ENCODE measurements at places on chromosomes 2 and 18.

GRCh38 chr2:190674966-190675650, 26.2 kb downstream of the NAB1 start:
- no peak for DNase-seq

DNA sequence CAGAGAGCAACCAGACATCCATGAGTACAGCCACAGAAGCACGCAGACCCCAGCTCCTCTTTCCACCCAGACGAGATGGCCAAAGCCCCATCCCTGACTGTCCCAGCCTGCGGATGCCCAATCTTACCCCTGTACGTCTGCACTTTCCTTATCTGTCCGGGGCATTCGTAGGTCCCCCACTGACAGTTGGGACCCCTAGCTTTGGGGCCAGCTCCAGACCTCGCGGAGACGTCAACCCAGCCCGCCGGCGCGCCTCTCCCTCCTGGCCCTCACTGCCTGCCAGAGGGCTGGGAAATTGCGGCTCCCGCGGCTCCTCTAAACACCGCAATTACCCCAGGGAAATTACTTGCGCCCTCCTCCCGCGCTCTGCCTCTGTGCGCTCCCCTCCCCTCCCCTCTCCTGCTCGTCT, 2.3 kb downstream of the ECEL1 start:
- no peak for DNase-seq

- DNase-seq, result no peak
Observed at GRCh38 chr18:27185025-27185763, at the start of gene CHST9. Gene CHST9 (minus strand): TSS chr18:27185308. CDS start chr18:27142809, 42,499 bp downstream.

DNA sequence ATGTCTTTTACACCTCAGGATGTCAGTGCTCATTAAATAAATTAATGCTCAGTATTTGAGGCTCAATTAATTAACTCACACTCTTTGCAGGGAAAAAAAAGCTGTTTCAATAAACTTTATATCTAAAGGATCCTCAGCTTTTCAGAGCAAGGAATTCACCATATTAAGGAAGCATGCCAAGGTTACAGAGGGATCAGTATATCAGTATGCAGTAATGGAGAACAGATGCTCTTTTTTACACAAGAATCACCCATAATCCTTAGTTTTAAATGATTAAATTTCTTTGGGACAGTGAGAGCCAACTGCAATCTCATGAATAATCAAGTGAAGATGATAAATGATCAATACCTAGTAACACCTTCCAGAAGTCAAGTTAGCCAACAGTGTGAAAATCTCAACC, 14.9 kb upstream of the LCT start:
- DNase-seq, result no peak

GRCh38 chr2:214410918-214411554, at the start of gene VWC2L:
Gene VWC2L (plus strand): TSS chr2:214411054. CDS start chr2:214414194, 3,140 bp downstream.
- peak; percentile 47 for DNase-seq

DNA sequence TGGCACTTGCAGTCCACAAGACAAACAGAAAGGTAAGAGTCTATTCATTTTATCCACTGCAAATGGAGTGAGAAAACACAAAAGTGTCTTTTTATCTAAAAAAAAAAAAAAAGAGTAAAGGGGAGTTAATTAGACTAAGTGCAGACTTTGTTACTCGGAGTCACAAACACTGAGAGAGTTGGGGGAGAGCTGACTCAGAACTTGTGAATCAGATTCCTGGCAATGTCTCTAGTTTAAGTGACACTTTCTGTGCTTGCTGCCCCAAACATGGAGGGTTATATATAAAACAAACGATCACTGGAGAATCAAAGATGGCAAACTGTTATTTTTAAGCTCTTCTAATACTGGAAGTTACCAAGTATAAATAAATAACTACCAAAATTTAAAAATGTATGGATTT, 505.8 kb upstream of the NRP2 start:
- no peak for DNase-seq

- no peak for DNase-seq
Observed at GRCh38 chr2:172460780-172461201, 33.4 kb downstream of the ITGA6 start.

DNA sequence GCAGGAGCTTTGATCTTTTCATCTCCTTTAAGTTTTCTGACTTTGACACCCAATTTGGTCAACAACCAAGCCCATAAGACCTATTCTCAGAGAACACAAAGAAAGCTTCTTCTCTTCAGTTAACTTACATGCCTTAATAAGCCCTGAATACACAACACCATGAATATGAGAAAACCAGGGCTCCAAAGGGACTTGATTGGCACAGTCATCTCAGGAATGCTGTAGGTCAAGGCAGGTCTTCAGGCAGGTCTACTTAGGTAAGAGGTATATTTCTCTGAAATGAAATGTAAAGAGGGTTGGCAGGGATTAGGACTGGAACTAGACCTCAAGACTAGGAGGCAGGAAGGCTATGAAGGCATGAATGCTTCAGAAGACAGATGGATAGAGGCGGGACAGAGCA, 24.4 kb upstream of the EIF2AK3 start:
- no peak for DNase-seq

- no peak for DNase-seq
Observed at GRCh38 chr2:234989183-234989701, 37.4 kb downstream of the SH3BP4 start.

DNA sequence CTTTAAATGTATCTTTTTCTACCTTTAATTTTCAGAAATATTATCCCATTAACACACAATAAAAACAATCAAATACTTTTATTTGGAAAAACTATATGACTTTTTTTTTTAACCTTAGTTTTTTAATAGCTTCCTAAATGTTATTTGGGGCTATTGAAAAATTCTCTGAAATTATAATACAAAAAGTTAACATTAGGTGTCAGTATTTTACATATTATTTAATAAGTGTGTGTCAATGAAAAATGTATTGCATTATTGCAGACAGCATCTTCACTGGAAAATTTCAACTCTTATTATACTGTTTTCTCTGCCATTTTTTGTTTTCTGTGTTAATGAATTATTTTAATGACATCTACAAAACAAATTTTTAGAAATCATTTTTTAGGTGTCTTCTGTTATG, 51.1 kb upstream of the ARHGAP15 start:
- DNase-seq, result no peak

DNA sequence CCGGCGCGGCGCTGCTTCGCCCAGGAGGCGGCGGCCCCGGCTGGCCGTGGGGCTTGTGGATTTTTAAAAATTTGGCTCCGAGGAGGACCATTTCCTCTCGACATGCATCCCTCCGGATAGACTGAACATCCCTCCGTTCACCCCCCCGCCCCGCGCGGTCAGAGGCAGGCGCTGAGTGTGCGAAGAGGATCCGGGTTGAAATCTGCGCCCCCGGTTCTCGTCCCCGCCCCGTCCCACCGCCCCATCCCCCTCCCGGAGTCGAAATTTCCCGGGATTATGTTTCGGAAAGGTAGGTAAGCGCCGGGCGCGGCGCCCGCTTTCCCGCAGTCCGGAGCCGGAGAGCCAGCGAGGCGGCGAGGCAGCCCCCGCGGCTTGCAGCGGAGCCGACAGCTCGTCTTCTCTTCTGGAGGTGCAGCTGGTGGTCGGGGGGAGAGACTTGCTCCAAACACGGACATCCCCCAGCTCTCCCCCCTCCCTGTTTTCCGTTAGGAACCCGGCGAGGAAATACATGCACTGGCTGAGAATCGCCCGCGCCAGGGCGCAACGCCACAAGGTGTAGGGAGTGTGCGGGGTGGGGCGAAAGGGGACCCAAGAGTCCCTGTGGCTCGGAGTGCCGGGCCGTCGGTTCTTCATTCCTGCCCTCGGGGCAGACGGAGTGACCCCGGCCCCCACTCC, at the start of gene PRKCE:
Gene PRKCE (plus strand): TSS at position 261 of the 675 bp plus-strand sequence.
- no peak for DNase-seq

DNA sequence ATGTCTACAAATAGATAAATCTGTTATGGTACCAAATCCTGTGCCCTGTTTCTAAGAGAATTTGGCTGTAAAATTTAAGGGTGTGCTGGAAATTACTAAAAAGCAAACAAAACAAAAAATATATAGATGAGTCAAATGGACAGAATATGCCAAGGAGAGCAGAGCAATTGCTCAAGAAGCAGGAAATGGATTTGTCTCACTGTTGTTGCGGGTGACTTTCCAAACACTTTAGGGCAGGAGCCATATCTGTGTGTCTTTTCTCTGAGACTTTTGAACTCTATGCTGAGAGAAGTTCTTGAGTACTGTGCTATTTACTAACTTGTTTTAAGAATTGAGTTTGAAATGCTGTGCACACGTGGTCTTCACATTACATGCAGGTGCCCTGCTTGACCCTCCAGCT, 221.7 kb downstream of the PHLPP1 start:
- DNase-seq, result no peak

DNA sequence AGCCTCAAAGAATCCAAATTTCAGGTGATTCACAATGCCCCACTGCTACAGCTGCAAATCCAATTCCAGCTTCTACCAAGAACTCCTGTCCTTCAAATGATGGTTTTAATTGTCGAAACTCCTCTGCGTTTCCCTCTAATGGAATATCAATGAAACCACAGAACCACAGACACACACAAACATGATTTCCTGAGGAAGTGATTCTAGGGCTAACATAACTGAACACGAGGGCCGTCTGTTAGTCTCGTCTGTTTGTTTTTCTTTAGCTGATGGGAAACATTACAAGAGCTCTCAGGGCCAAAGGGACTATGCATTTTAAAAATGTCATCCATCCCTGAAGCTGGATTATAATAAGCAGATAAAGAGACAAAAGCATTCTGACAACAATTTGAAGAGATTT, 59.4 kb downstream of the RNF152 start:
- no peak for DNase-seq

DNA sequence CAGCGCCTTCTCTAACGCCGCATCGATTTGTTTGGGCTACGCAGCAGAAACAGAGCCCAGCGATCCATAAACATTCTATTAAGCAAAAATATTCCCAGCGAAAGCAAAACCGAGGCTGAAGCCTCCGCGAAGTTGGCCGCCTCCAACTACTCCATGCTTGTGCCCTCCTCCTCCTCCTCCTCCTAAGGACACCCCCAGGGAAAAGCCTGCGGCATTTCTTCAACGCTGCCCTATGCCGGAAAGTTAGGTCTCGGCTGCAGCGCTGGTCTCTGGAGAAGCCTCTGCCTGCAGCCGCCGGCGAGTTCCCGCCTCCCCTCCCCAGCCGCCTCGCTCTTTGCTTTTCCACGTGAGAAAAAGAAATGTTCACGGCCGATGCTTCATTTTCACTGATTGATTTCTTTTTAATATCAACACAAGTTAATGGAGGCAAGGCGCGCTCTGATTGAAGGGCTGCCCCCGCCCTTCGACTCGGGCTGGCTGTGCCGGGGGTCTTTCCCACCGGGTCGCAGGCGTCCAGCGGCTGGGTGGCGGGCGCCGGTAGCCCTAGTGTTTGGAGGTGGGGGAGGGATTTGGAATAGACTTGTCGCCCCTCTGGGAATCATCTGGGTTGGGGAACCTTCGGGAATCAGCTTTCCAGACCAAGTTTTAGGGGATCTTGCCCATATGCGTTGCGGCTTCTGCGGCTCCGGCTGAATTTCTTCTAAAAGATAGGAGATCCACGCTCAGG, 3.9 kb downstream of the NRP2 start:
- DNase-seq, result no peak
